Fibroblast of skin of scalp (primary cell): ENCODE measurements at places on chromosomes 3 and 15.

DNA sequence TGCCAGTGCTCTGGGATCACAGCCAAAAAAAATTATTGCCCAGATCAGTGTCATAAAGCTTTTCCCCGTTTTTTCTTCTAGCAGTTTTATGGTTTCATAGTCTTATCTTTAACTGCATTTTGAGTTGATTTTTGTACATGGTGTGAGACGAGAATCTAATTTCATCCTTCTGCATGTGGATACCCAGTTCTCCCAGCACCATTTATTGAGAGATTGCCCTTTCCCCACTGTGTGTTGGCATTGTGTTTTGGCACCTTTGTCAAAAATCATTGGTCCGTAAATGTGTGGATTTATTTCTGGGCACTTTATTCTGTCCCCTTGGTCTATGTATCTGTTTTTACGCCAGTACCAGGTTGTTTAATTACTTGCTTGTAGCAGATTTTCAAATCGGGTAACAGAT, 122.8 kb downstream of the TAFA4 start:
- no peak for DNase-seq

DNA sequence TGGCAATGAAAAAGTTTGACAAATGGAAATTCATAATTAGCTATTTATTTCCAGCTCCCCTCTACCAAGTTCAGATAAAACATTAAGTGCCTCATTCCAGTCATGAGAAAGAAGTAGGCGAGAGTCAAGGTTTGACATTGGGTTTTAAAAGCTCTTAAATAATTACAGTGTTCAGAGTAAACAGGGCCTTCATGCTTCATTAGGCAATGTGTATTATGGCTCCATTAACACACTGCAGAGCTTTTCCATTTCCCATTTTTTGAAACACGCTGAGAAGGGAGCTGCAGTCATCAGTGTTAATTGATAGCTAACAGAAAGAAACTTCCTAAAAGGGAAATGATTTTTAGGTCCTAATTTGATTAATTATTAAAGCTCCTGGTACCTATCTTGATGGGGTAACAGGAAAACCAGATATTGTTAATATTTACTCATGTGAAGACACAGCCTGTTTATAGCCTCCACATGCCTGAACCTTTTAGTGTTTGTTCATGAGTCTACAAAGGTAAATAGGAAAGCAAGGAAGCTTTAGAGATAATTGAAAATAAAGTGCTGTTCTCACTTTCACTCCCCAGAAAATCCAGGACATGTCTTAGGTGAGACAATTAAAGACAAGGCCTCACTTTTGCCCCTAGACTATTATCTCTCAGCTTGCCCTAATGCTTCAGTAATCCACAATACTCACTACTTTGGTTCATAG, 28.7 kb downstream of the SST start:
- no peak for DNase-seq

DNA sequence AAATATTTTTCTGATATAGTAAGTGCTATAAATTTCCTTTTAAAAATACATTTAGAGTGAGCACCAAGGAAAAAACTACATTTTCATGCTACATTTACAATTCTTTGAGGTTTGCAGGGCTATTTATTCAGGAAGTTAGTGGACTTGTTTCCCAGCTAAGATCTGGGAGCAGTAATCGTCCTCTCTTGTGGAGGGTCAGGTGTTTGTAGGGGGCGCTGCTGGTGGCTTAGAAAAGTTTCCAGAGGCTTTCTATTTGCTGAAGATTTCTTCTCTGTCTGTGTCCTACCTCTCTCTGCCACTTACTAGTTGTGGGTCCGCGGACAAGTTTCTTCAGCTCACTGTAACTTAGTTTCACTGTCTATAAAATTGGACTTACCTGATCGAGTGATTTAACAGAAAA, 163.9 kb downstream of the PEX5L start:
- DNase-seq: no peak

DNA sequence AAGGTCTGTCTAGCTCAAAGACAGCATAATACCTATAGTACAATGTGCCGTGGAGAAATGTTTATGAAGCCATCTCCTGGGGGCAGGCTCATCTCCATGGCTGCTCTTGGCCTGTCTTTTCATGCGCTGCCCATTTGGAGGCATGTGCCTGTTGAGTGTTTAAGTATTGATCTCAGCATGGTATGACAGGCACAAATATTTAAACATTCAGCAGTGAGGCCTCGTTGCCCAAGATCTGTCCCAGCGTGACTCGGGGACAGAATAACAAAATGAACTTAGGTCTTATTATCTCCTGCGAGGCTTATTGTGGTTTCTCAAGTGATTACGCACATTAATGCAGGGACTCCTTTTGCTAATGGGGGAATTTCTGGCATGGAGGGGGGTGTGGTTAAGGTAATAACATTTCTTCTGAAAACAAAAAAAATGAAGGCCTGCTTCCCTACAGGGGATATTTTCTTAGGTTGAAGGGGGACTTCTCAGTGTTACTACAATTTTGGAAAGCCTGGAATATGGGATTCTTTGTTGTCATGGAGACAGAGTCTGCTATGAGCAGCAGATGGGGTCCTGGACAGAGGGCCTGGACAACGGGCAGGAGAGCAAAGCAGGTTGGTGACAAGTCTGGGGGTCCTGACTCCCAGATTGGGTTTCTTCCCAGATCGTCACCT, 4.4 kb upstream of the SLC6A1 start:
- no peak for DNase-seq

- no peak for DNase-seq
These were observed 12.3 kb downstream of the LRIG1 start for GRCh38 chr3:66488492-66488891.

DNA sequence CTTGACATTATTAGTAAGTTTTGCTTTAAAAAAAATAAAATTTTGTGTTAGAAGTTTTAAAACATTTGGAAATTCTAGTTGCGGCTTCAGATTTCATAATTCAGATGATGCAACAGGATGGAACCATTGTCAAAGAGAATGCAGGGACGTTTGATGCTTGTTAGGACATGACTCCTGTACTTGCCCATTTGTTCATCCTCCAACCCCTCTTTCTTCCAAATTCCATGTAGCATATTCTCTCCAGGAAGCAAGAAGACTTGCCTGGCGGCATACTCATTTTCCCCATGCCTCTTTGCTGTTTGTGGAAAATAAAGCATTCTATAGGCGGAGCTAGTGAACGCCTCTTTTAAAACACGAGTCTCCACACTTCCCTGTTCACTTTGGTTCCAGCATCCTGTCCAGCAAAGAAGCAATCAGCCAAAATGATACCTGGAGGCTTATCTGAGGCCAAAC, at the start of gene CSTA:
TSS of gene CSTA (plus strand) at position 378 of the 453 bp plus-strand sequence. CDS start at position 423, 45 bp downstream.
- DNase-seq: peak; percentile 3
